ENCODE measurements at places on chromosomes 2 and 18. TPM values are rescaled to one million over a fixed set of nuclear protein-coding genes. Genes with fewer than 3 reads are reported as not detected.

DNA sequence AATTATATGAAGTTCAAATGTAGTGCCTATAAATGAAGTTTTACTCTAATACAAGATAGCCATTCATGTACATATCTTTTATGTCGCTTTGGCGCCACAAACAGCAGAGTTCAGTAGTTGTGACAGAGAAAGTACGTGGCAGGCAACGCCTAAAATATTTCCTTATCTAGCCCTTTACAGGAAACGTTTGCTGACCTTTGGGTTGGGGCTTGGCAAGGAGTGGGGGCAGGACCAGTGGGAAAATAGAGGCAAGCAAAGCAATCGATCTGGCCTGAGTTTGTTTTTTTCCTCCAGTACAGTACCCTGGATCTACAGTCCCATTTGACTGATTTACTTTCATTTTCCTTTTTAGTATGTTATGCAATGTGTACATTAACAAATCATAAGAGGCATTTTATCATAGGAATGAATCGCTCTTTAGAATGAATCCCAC is 13.1 kb downstream of the CCDC68 start:
- peak; percentile 73 for DNase-seq

DNA sequence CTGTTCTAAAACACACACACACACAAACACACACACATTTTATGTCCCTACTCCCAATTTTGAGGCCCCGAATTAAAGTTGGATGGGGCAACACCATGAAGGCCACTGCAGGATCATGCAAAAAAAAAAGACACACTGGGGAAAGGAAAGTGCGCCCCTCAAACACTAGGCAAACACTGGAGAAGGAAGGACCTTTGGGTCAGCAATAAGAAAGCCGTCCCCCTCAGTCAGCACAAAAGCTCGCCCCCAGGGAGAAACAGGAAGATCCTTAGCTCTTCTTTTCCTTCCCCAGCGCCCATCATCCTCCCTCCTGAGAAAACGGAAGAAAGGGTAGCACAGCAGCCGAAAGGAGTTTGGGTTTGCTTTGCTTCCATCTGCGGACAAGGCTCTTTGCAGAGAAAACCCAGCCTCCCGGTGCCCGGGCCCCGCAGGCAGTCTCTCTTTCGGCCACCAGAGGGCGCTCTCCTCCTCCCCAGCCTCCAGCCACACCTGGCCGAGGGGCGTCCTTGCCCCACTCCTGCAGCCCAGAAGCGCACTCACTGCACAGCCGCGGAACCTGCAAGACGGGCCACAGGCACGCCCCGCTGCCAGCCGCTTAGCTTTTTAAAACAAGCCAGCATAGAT is 248.5 kb downstream of the CDH20 start:
- peak; percentile 69 for DNase-seq

- no peak for DNase-seq
These were observed 119.4 kb downstream of the CYRIA start for GRCh38 chr2:16546128-16546754.

- no peak for DNase-seq
These were observed 83.1 kb downstream of the UPP2 start for GRCh38 chr2:158184556-158185343.

Gene ANAPC1
- polyA plus RNA-seq = 5.2 TPM

GRCh38 chr2:113277474-113278072 is 1.1 kb downstream of the PAX8 start:
- peak; percentile 50 for DNase-seq

DNA sequence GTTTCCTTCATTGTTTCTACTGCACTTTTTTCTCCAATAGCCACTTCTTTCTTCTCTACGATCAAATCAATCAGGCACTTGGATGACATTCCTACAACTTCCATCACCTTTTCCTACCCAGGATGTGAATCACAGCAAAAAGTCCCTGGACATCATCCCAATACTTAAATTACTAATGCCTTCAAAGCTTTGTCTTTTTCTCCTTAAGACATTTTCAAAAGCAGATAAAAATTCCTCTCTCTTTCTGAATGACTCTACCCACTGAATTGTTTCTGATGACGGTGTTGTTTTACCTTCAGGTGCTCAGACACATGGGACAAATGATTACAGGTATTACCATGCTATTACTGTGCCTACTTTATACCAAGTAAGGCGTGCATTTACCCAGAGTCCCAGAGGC is 500.9 kb downstream of the FBXO15 start:
- DNase-seq = no peak

DNA sequence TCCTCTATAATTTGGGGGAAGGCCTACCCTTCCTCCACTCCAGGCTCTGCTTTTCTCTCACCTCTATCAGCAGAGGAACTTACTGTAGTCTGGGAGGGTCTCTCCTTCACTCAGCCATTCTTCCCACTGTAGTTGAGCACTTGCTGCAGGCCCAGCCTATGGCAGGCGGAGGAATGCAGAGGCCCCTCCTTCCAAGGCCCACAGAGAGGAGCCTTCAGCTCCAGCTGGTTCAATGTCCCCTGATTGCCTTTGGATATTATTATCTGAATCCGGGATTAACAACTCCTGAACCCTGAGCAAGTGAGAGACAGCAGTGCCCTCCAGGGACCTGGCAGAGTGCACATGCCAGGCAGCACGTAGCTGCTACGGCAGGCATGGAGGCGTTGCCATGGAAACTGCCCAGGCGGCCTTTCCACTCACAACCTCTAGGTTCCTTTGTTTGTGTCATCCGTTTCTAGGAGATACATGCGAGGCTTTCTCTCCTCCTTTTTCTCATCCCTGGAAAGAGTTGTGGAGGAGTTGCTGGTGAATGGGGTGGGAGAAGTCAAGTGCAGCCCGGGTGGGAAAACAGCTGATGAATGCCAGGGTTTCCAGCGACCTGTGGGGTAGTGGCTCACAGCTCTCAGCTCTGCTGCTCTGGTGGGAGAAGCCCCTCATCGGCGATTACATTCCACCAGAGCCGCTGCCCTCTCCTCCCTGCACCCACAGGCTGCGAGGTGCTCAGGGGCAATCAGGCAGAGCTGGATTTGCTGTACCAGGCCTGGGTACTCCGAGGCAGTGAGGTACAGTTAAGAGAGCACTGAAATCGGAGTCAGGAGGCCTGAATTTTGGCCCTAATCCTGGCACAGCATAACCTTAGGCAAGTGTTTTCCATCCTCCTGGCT is 55.3 kb upstream of the HK2 start:
- no peak for DNase-seq

GRCh38 chr2:230678018-230678417 is 34.6 kb upstream of the CAB39 start:
- no peak for DNase-seq

Data from right cardiac atrium (tissue), 5 donors.